ENCODE measurements at places on chromosomes 12 and 14.

DNA sequence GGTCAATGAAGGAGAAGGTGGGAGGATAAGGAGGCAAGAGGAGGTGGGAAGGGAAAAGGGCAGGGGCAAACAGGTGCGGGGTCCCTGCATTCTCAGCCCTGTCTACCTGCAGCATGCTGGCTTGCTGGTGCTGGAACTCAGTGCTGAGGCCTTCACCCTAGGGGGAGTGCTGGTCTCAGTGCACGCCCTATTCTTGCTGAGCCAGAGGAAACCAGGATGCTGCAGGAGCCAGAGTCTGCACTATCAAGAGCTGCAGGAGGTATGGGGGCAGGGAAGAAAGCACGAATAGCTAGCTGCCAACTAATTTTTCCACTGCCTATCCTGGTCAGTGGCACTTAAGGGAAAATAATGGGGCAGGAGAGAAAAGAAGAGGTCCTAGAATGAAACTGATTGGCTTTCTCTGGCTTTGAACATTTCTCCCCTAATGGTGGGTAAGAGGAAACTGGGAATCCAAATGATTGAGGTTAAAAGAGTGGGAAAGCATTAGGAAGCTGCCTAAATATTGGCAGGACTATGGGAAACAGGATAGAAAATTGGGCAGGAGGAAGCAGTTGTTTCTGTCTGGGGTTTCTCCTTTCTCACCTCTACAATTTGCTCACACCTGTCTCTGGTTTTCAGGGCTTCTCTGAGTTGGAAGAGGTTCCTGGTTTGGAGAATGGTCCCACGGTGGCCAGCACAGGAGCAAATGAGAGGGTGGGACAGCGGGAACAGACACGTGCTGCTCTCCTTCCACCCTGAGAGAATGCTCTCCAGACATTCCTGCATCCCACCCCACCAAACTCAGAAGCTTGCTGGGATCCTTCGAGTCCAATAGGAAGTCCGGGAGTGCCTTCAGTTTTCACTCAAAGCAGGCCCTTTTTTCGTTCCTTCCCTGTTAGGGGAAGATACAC lies 1.9 kb downstream of the TMEM253 start:
- DNase-seq: peak; percentile 8

- no peak for DNase-seq
Measured at GRCh38 chr14:68886109-68886434, 93.0 kb downstream of the ACTN1 start.

GRCh38 chr12:32502693-32503502 lies 103.5 kb downstream of the FGD4 start:
- DNase-seq: no peak

DNA sequence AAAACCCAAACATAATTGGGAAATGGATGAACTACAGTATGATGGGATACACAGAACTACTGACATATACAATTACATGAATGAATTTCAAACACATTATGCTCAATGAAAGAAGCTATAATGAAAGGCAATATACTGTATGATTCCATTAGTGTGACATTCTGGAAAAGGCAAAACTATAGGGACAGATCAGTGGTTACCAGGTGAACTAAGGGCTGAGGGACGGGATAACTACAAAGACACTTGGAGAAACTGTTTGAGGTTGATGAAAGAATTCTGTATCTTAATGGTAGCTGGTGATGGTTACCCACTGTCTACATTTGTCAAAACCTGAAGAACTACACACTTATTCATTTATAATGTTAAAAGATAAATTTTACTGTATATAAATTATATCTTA lies 7.7 kb downstream of the ZFC3H1 start:
- no peak for DNase-seq

DNA sequence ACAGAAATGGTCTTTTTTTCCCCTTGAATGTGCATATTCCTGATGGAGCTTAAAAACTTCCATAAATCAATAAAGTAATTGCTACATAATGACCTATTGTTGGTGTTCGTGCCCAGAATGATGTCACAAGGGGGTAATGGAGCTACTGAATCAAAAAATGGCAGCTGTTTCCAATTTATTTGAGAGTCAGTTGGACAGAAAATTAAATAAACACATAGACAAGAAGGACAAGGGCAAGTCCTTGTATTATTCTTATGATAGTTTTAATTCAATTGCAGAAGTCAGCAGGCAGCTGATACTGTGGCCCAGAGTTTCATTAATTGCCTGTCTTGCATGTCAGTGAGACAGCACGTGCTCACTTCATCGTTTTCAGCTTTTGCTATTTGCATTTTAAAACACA lies 473.5 kb downstream of the ETNK1 start:
- DNase-seq: peak; percentile 14

DNA sequence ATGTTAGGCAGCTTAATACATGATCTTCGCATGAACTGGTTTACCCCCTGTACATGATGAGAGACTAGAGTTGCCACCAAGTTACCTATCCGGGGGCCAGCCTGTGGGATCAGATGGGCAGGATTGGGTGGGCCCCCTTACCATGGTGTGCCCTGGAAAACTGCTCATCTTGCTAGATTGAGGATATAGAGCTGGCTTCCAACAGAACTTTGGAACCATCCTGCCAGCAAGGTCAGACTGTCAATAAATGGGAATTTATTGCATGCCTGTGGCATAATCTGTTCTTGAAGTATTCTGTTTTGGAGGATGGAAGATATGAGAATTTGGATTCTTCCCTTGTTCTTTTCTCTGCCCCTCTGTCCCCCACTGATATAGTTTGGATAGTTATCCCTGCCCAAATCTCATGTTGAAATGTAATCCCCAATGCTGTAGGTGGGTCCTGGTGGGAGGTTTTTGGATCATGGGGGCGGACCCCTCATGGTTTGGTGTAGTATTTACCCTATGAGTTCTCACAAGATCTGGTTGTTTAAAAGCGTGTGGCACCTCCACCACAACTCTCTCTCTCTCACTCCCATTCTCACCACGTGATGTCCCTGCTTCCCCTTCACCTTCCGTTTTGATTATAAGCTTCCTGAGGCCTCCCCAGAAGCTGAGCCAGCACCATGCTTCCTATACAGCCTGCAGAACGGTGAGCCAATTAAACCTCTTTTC lies 3.7 kb upstream of the TM9SF1 start:
- DNase-seq: no peak

GRCh38 chr14:78227248-78228077 lies 57.3 kb downstream of the NRXN3 start:
- peak; percentile 16 for DNase-seq

Measured in OCI-M1 (cell line).